LHCN-M2 (cell line): ENCODE measurements at places on chromosomes 7 and 10. TPM values are rescaled to one million over a fixed set of nuclear protein-coding genes. Genes with fewer than 3 reads are reported as not detected.
A peak's percentile ranks its signal among the peaks of the same experiment; 100 is the strongest.

The GPNMB gene
- 135 and 206 TPM in 2 replicates for total RNA-seq

The STEAP4 gene
- 0.11 and 0.13 TPM in 2 replicates for total RNA-seq

The CREB5 gene
- 6.5 and 9.0 TPM in 2 replicates for total RNA-seq

The NSUN5 gene
- total RNA-seq: 50.5 and 53.9 TPM in 2 replicates

The TAS2R41 gene
- not detected in 2 replicates for total RNA-seq

The TRIM8 gene
- total RNA-seq: 135 and 136 TPM in 2 replicates

The ERVW-1 gene
- total RNA-seq: not detected in 2 replicates

The AOAH gene
- not detected in 2 replicates for total RNA-seq

The NUTM2E gene
- 0.06 TPM in 1 of 2 replicates, not detected in the other for total RNA-seq

The UPK3B gene
- total RNA-seq: 0.46 TPM in 1 of 2 replicates, not detected in the other

DNA sequence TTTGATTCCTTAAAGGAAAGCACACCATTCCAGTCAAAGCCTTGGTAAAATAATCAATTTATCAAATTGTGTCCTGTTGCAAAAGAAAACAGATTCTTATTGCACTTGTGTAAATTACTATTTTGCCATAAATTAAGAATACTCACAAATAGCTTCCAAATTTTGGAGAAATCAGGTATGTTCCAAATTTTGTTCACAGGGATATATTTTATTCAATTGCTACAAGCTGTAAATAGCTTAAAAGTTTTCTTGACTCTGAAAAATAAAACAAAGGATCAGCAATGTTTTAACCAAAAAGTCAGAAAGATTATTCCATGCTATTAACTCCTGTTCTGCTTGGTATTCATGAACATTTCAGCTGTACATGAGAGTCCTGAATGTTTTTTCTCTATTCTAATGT, 47.4 kb upstream of the CHST3 start:
- no peak for DNase-seq

DNA sequence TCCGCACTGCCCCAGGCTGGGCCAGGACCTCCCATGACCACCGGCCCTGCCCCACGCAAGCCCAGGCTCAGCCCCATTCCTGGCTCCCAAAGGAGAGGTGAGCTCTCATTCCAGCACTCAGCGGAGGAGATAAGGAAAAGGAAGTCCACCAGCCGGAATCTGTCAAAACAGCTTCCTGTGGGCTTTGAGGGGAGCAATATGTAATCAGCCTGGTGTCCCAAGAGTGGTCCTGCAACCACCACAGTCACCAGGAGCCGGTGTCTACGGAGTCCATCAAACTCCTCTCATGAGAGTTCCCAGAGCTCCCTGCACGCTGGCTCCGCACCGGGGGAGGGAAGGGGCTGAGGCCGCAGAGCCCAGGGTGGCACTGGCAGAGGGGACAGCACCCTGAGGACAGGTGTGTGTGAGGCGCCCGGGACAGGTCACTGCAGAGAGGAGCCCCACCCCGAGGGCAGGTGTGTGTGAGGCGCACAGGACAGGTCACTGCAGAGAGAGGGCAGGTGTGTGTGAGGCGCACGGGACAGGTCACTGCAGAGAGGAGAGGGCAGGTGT, 57.9 kb downstream of the STK32C start:
- no peak for DNase-seq

GRCh38 chr10:89309156-89310055, 7.6 kb downstream of the IFIT2 start:
- no peak for DNase-seq

GRCh38 chr10:60611291-60611747, 167.0 kb upstream of the CDK1 start:
- peak; percentile 86 for DNase-seq

DNA sequence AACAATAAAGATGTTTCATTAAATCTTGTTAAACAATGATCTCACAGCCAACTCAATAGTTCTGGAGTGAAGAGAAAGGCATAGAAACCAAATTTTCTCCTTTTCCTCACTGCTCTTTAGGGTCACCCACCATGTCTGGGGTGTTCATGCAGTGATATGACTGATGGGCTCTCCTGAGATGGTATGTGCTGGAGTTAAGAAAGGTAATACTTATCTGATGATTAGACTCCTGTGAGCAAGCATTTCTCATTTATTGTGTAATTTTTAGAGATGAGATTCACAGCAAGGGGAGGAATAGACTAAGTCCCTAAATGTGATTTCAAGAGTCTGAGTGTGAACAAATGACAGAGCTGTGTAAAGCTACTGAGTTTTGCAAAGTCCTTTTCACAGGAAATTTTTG, 1361.3 kb upstream of the CELF2 start:
- no peak for DNase-seq

GRCh38 chr10:62462461-62462860, 88.3 kb downstream of the ZNF365 start:
- no peak for DNase-seq

GRCh38 chr10:24262929-24263590, 54.1 kb downstream of the KIAA1217 start:
- no peak for DNase-seq

GRCh38 chr10:73262105-73262730, 9.8 kb upstream of the MRPS16 start:
- peak; percentile 92 for DNase-seq

DNA sequence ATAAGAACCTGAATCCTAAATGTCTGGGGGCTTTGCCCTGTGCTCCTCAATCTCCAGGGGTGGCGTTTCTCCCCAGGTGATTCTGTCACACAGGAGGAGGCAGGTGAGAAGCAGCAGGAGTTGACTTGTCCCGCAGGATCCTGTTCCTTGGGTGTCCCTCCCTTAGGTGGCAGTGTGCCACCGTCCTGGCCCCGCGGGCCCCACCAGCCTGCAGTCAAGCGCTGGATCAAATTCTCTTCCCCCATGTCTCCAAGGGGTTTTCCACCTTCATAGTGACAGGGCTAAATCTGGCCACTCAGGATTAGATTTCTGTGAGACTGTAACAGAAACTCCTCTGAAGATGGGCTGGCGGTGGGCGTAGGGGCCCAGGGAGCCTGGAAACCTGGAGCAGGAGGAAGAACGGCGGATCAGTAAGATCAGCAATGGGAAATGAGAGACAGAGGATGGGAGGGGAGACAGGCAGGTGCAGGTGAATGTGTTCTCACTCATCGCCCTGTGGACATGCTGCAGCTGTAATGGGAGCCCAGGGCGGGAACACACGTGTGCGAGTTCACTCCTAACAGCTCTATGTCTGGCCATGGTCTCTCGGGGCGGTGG, 329.2 kb upstream of the COBL start:
- DNase-seq: no peak

DNA sequence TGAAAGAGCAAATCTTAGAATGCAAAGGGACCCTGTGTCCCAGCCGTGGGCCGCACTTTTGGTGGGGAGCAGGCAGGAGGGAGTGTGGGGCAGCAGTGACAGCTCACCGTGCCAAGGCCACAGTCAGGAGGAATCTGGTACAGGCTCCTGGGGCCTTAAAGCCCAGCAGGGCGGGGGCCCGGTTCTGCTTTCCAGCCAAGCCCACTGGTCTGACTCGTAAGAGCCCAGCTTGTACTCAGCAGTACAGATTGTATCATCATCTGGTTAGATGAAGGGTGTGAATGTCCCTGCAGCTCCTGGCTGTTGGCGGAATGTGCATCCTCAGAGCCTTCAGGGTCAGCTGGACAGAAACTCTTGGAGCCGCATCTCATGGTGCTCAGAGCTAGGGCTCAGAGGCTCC, 30.5 kb upstream of the TRIM8 start:
- DNase-seq: peak; percentile 22

- DNase-seq: peak; percentile 58
Measured at GRCh38 chr10:98316661-98317060, 48.7 kb upstream of the LOXL4 start.

GRCh38 chr7:121761399-121761798, 111.6 kb upstream of the PTPRZ1 start:
- DNase-seq: peak; percentile 51

- DNase-seq: no peak
Measured at GRCh38 chr10:117972168-117972837, 74.4 kb downstream of the RAB11FIP2 start.

DNA sequence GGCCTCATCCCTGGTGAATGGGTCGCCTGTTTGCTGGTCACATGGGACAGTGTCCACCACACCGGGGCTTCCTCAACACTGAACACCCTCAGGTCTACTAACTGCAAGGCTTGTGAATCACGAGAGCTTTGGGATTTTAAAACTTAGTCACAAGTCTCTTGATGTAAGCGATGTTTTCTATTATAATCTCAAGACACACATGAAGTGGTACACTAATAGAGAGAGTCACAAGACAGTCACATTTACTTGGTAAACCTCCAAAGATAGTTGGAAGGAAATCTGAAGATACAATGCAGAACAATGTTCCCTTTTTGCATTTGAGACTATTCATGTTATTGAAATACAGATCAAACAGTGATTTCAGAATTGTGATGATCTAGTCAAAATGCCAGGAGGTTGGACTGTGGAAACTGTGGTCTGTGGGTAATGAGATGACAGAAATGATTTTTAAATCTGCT, 233.1 kb upstream of the KLF6 start:
- no peak for DNase-seq

DNA sequence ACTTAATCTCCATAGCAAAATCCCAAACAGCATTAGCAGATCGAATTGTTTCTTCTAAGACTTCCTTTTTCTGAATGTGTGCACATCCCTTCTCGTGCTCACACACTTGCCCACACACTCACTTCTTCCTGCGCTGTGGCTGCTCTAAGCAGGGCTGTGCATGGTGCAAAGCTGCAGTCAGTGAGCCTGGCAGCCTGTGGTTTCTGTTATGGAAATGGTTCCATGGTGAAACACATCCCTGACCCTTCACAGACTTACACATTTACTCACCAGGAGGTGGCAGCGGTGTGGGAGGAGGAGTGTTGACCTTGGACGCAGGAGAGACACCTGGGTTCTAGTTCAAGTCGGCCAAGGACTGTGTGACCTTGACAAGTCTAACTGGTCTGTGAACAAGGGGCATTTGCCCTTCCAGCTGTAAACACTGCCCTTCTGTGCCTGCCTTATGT, 24.9 kb downstream of the MTURN start:
- DNase-seq: peak; percentile 59

GRCh38 chr10:4351723-4352413, 474.1 kb upstream of the AKR1E2 start:
- peak; percentile 31 for DNase-seq

- no peak for DNase-seq
Measured at GRCh38 chr7:155218276-155219153, 79.2 kb upstream of the INSIG1 start.

- no peak for DNase-seq
Measured at GRCh38 chr10:6146013-6146785, 56.5 kb upstream of the PFKFB3 start.

GRCh38 chr10:38156416-38157269, 62.5 kb downstream of the ZNF37A start:
- DNase-seq: no peak

- peak; percentile 67 for DNase-seq
Measured at GRCh38 chr10:69123306-69123746, 652 bp upstream of the VPS26A start.

- DNase-seq: peak; percentile 17
Measured at GRCh38 chr7:129222064-129222463, 2.8 kb upstream of the AHCYL2 start.

DNA sequence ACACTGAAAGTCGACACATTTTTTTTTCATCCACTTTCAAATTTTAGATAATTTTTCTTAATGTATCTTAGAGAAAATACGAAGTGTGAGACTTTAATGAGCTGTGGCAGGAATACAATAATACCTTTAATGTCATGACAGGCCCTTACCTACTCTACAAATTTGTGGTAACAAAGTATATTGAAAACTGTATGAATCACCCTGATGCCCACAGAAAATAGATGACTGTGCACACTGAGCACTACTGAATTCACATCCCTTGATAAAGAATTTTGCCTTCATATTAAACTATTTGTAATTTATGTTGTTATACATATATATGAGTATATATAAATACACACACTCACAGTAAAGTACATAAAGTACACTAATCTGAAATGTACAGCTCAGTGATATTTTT, 51.7 kb downstream of the AKR1D1 start:
- no peak for DNase-seq

DNA sequence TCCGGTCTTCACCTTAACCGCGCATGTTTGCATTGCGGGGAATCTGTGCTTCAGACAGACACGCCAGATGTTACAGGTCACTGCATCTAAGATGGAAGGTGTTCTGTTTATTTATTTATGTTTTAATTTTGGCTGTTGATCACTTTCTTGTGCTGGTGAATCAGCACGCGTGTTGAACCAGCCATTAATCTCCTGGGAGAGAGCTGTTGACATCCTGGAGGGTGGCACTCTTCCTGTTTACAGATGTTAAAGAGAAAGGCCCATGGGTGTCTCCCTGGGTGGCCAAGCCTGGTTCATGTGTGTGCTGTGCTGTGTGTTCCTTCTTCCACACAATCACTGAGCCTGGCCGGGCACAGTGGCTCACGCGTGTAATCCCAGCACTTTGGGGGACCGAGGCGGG, 355.3 kb downstream of the PAXIP1 start:
- DNase-seq: no peak

- DNase-seq: no peak
Measured at GRCh38 chr7:157863906-157864810, 527.4 kb downstream of the DNAJB6 start.

DNA sequence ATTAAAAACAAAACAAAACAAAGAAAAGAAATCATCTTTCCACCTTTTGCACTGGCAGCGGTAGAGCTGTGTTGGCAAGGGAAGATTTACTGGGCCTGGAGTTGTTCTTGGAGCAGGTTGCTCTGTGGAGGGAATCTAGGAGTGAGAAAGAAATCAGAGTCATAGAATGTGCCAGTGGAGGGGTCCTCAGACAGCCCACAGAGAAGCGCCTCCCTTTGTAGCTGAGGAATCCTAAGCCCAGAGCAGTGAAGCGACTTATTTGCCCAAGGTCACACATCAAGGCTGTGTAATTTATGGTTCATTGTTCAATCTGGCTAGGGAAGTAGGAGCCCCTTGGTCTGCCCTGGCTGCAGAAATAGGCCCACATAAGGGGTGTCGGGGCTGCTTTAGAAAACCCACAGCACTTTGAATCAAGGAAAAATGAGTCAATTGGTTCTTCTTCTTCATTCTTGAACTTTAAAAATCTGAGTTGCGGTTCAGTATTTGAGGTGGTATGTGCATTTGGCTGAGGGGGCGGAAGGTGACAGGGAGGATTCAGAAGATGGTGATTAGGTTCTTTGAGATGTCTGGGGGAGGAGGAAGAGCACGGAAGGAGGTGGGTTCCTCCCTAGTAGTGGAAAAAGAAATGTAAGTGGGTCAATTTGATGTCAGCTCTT, 253.7 kb downstream of the PTEN start:
- no peak for DNase-seq
